Stimulated activated CD4-positive, alpha-beta T cell treated with anti-CD3 and anti-CD28 coated beads, Interleukin-2, amount 100 ng/mL, for 24 hours (primary cell): ENCODE measurements at places on chromosomes 5 and 9.

- DNase-seq, result no peak
Observed at GRCh38 chr5:90353254-90353653, 56.3 kb downstream of the CETN3 start.

GRCh38 chr5:14864181-14864812 lies 7.3 kb downstream of the ANKH start:
- no peak for DNase-seq

- no peak for DNase-seq
Observed at GRCh38 chr5:124748687-124749594, 2.5 kb upstream of the ZNF608 start.

DNA sequence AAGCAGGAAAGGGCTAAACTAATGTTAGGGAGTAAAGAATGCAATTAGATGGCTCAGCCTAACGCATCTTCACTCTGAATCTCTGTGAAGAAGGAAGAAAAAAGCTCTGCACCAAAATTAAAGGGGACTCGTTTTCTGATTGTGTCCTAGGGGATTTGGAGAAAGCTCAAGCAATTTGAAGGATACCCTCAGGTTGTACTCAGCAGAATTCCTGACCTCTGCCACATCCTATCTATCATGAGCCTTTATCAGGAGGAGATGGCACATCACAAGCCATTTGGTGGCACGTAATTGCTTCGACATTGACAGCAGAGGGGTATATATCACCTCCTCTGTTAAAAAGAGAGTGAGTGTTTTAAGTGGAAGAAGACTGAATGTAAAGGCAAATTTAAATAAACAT lies 32.2 kb upstream of the EBF1 start:
- DNase-seq, result no peak

DNA sequence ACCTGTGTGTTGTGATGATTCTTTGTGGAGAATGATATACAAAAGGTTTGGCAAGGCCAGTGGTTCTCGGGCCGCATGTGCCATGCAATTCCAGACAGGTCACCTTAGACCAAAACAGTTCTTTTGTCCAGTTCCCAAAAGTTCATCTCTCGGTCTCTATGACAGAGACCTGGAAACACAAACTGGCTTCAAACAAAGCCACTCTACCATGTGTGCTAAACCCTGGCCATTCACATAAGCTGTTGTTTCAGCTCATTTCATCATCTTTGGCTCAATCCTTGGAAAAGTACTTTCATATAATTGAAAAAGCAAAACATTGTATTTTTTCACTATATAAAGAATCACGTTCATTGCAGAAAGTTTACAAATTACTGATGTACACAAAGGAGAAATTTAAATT lies 210.5 kb upstream of the SEMA6A start:
- DNase-seq, result no peak

GRCh38 chr5:84715091-84715490 lies 330.4 kb upstream of the EDIL3 start:
- DNase-seq, result no peak

DNA sequence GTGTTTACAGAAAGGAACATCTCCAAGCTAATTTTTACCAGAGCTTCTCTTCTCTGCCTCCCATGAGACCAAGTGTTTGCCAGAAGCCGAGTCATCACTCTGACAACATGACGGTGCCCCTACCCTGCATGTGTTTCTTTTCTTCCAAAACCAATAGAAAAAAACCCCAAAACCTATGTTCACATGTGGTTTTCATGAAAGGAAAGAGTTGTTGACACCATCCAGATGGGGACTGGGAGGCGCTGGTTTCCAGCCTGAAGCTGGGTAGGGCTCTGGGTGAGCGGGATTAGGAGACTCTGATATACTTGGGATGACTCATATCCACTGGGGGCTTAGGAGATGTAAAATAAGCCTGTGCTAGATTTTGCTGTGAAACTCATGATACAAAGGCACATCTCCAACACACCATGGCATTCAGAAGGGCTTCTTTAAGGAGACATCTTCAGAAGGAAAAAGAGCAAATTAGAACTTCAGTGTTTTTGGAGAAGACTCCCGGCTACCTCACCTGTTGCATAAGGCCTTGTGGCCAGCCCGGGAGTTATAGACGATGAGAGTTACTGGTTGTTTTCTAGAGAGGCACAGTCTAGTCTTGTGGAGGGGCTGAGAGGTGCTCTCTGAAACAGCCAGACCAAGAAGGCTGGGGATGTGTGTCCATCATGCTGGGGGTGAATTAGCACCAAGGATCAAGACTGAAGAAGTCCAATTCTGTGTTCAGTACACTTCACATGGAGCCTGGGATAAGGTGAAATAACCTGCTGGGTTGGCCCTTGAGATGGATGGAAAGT lies 108.9 kb upstream of the LHFPL2 start:
- no peak for DNase-seq

GRCh38 chr9:37920471-37921167 lies 16.7 kb upstream of the SLC25A51 start:
- DNase-seq, result no peak

DNA sequence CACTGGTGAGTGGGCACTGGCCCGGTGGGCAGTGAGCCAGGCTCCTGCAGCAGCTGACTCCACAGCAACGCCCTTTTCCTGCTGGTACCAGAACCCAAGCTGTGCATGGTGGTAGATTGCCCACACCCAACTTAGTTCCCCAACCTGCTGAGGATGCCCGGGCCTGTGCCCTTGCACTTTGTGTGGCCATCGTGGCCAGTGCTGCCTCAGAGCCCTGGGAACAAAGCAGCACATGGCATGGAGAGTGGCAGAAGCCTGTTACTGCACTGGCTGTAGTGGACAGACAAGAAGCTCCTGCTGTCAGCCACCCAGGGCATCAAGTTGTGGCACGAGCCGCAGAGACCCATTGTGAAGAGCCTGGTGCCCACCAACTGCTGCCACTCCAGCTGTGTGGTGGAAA lies 612.9 kb downstream of the DNAH5 start:
- DNase-seq, result no peak

- no peak for DNase-seq
Observed at GRCh38 chr5:93246090-93246855, 334.7 kb downstream of the NR2F1-AS1 start.

GRCh38 chr5:160835818-160836528 lies 16.0 kb downstream of the ATP10B start:
- DNase-seq, result no peak

DNA sequence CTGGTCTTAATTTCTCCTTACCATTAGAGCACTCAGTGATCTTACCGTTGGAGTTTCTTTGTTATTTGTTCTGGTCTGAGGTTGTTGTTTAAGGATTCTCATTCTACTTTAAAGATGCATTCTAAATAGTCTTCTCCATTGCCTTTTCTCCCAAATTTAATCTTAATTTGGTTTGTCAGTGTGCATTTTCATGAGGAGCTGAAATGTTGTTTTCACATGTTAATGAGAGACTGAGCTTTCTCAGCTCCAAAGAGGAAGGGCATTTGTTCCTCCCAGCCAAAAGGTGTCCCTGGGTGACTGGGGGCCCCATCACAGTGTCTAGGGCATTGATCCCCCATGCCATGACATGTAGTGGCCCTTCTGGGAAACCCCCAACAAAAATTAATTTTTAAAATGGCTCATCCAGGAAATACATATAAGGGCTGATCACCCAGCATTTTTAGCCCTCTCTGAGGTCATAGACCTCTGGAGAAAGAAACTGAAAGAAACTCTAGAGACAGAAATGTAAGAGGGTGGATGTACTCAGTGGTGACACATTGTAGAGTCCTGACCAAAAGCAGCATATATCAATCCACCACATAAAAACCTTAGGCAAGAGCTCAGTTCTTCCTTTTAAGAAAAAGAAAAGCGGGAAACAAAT lies 240.4 kb upstream of the RAI14 start:
- no peak for DNase-seq

- no peak for DNase-seq
Observed at GRCh38 chr9:112119225-112120029, 55.7 kb downstream of the SUSD1 start.

DNA sequence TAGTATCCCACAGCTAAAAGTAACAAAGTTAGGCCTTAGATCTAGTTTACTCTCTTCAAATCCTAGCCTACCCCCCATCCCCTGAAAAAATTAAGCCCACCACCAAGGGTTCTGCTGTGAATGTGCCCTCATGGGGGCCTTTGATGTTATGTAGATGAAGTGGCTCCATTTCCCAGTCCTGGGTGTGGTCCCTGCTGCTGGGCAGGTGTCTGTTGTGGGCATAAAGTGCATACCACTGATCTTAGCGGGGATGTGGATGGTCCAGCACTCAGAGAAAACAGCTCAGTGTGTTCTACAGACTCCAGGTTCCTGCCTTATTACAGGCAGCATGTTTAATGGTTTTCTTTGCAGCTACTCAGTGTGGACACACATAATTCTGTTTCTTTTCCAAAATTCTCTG lies 1.9 kb downstream of the PCBD2 start:
- DNase-seq, result no peak

DNA sequence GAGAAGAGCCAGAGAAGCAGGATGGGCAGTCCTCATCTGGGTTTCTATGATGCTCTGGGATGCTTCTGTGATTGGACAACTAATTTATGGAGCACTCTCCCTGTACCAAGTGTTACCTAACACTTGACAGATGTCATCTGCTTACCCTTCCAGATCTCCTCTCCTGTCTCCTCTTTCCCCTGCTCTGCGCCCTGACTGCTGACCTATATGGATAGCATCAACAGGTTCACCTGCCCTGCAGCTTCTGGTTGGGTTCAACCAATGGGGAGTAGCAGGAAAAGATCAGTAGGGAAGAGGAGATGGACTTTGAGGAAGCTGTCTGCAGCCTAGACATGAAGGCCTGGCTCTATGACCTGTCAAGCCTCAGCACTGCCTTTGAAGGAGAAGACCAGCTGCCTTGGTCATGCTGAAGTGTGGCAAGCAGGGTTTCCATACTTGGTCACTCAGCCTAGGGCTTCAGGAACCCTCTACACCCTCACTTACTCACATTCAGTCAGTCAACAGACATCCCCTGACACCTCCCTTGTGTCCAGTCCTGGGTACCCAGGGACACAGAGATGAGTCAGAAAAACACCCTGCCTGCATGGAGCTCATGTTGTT lies 11.3 kb upstream of the P4HA2 start:
- no peak for DNase-seq

GRCh38 chr5:10989577-10990263 lies 228.7 kb upstream of the DAP start:
- no peak for DNase-seq

GRCh38 chr5:155459889-155460500 lies 446.4 kb downstream of the KIF4B start:
- no peak for DNase-seq

- DNase-seq, result no peak
Observed at GRCh38 chr5:158419186-158419585, 560.2 kb upstream of the CLINT1 start.

GRCh38 chr5:151156507-151157420 lies 815 bp downstream of the ANXA6 start:
- peak; percentile 41 for DNase-seq

GRCh38 chr9:89528540-89528939 lies 30.6 kb upstream of the SEMA4D start:
- DNase-seq, result no peak

GRCh38 chr9:93307468-93308157 lies 123.7 kb downstream of the WNK2 start:
- DNase-seq, result no peak

GRCh38 chr5:160434022-160434531 lies 12.4 kb downstream of the PTTG1 start:
- DNase-seq, result peak; percentile 33

DNA sequence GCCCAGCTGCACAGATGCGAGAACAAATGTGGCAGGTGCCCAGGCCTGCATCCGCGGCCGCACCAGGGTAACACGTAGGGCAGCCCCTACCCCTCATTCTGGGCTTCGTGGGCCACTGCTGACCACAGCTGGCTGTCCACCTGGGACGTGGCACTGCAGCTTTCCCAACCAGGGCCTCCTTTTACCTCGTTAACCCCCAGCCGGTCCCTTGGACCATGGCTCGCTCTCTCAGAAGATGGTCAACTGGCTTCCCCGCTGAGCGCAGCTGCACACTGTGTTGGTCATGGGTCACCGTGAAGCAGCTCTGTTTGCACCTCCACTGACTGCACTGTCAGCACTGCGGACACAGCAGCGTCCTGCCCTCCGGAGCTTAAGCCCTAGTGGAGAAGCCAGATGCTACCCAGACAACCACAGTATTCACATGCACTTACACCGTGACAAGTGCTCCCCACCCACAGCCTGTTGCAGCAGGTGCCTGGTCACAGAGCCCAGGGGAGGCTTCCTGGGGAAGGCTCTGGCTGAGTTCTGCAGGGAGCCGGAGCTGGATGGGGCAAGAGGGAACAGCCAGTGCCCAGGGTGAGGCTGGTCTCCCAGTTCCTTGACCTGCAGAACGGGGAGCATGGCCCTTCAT lies 10.5 kb upstream of the PLEKHG4B start:
- no peak for DNase-seq

DNA sequence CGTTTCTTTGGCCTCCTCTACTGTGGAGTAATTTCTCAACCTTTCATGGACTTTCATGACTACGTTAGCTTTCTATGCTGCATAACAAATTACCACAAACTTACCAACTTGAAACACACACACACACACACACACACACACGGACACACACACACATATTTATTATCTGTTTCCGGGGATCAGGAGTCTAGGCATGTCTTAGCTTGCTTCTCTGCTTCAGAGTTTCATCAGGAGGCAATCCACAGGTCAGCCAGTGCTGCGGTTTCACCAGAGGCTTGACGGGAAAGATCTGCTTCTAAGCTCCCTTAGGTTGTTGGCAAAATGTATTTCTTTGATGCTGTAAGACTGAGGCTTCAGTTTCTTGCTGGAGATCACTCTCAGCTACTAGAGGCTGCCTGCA lies 59.0 kb upstream of the C9orf72 start:
- DNase-seq, result no peak

GRCh38 chr9:137299203-137299565 lies 2.9 kb downstream of the NRARP start:
- DNase-seq, result no peak

GRCh38 chr9:131585375-131585774 lies 40.1 kb downstream of the PRRT1B start:
- DNase-seq, result peak; percentile 42

DNA sequence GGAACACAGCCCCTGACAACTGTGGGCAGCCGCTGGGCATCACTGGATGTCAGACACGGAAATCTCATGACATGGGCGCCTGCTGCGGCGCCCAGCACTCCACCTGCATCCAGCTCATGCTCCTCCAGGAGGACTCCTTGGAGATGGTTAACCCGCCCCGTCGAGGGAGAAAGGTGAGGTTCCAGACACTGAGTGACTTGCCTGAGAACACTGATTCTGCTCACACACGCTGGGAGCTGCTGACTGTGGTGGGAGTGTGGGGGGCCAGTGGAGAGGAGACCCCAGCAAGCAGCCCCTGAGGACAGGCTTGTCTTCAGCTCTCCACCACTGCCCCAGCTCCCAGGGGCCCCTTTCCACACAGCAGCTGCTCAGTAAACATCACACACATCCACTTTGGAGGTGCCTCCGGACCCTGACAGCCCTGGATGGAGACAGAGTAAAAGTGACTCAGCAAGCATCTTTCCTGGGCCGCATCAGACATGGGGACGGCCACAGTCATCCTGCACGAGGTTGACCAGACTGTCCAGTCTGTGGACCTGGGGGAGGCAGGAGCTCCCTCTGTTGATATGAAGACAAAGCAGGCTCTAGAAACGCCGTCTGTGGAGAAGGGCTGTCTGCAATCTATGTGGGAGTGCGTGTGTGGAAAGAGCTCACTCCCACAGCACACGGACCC lies 283.7 kb upstream of the IRX4 start:
- no peak for DNase-seq

- no peak for DNase-seq
Observed at GRCh38 chr5:124995421-124995820, 249.0 kb upstream of the ZNF608 start.

- DNase-seq, result no peak
Observed at GRCh38 chr5:78779771-78780616, 131.4 kb upstream of the LHFPL2 start.

- DNase-seq, result no peak
Observed at GRCh38 chr9:136011376-136011702, 50.2 kb upstream of the UBAC1 start.
